Forelimb muscle (tissue), 1 donor: ENCODE measurements at places on chromosomes 2 and 18. TPM values are rescaled to one million over a fixed set of nuclear protein-coding genes. Genes with fewer than 3 reads are reported as not detected.
A peak's percentile ranks its signal among the peaks of the same experiment; 100 is the strongest.

DNA sequence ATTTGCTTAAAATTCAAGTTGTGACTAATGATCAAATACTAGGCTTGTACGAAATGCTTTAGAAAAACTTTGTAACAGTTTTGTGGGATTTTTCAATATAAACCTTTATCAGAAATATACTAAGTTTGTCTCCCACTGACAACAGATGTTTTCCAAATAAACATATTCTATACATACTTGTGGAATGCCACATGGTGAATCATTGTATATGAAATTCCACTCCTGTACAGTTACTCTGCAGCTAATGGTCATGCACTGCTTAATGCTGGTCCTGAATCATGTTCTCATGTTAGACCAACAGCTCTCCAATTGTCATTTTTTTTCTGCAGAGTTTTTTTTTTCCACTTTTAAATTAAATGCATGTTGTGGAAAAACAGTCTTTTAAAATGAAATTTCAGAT lies 90.1 kb downstream of the DPP4 start:
- DNase-seq: no peak

GRCh38 chr2:70349921-70350685 lies 48.2 kb upstream of the FAM136A start:
- no peak for DNase-seq

DNA sequence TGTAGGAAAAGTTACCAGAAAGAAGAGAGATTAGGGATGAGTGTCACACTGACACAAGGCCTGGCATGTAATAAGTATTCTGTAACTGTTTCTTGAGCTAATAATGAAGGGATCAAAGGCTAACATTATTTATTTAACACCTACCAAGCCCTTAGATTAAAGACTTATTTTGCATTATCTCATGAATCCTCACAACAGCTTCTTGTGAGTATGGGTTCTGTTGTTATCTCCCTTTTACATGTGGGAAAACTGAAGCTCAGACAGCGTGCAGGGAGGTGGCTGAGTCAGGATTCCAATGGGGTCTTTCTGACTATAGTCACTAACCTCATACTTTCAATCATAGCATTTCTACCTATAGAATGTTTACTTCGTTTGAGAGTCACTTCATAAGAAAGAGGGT lies 79.0 kb upstream of the PROKR1 start:
- no peak for DNase-seq

GRCh38 chr18:53657257-53657656 lies 567.2 kb downstream of the MBD2 start:
- DNase-seq: no peak

LDLRAD4 gene
- 9.3 TPM for polyA plus RNA-seq

IL36RN gene
- not detected for polyA plus RNA-seq

DNA sequence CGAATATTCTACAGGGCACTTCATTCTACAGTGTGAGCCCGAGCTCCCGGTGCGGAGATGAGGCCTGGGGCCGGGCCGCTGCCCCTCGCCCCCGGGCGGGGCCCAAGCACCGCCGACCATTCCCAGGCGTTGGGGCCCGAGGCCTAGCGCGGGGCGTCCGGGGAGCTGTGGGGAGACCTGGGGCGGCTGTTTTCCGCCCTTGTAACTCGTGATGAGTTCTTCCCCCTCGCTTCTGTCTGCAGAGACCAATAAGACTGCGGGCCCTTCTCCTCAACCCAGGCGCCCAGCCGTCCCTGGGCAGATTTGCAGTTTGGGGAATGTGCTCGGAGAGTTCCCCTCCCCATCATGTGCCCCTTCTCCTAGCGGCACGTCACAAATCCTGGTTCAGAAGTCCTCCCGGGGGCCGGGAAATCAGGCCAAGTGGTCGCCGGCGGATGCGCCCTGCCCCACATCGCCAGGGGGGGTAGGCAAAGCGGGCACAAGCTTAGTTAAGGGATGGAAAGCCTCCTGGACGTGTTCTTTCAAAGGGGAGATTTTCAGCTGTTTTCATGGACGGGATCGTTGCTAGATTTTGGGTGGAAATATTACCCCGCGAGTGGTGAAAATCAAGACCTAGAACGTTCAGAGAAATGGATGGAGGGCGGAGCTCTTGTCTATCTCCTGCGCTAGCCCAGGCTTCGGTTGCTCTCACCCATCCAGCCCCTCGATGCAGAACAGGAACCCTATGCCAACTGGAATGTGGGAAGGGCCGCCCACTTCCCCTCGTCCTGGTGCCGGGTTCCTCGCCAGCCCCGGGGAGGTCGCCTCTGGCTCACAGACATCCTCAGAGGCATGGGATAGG lies 18.8 kb upstream of the HAAO start:
- DNase-seq: no peak

TMEM200C gene
- polyA plus RNA-seq: 0.75 TPM

CTAGE1 gene
- polyA plus RNA-seq: not detected

SIX3 gene
- polyA plus RNA-seq: not detected

DNA sequence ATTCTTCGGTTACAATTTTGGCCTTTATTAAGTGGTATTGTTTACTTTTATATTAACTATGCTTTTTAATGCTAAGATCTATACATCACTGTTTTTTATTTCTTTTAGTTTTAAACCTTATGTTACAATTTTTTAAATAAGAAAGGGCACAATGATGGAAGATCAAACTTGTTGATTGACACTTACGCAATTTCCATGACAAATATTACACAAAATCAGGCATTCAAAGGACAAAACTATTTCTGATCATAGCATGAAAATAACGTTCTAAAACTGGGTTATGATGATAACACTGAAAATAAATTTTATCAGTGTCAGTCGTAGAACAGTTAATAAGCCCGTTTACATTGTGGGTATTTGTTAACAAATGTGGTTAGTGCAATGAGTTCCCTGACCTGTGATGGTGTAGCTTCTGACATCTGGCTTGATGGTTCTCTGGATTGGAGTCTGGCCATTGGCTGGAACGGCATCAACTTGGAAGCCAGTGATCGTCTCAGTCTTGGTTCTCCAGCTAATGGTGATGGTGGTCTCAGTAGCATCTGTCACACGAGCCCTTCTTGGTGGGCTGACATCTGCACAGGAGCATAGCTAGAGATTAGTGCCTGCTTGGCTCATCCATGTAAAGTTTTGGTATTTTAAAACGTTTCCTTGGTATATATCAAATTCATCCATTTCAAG lies 59.6 kb downstream of the FN1 start:
- DNase-seq: no peak

SERPINB3 gene
- polyA plus RNA-seq: not detected

GRCh38 chr2:240919786-240920782 lies 13.9 kb downstream of the CROCC2 start:
- no peak for DNase-seq

DNA sequence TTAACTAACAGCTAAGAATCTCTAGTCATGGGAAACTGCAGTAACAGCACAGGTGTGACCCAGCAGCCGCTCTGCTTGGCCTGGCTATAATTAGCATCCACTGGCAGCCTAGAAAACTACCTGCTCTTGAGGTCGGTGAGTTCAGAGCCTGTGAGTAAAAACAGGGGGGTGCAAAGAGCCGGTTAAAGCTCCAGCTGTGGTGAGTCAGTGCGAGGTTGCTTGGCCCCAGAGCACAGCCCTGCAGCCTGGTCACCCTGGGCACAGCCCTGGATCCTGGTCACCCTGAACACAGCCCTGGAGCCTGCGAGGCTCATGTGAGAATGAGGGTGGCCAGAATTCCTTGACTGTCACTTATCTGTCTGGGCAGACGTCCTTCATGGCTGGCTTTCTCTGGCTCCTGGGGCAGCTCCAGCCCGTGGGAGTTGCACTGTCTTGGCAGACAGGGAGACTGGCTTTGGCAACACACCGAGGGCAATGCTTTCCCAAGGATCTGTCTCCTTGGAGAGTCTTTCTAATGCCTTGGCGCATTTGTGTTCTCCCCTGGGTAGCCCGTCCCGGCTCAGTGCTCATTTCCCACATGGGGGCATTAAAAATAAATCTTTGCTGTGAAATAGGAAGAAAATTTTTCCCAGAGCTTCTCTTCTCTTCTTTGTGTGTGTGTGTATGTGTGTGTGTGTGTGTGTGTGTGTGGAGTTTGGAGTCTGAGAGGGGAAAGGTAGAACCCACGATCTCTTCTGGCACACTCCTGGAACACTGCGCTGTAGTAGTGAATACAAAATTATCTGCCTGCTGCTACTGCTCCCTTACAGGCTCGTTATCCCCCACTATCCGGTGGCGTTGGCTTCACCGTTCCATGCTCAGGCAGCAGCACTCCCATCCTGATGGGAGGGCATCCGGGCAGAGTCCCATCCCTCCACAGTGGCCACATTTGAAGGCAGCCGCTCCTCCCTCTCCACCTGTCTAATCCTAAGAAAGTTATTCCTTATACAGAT lies 250.2 kb upstream of the MEX3C start:
- no peak for DNase-seq

HTR2B gene
- polyA plus RNA-seq: 0.11 TPM

DNA sequence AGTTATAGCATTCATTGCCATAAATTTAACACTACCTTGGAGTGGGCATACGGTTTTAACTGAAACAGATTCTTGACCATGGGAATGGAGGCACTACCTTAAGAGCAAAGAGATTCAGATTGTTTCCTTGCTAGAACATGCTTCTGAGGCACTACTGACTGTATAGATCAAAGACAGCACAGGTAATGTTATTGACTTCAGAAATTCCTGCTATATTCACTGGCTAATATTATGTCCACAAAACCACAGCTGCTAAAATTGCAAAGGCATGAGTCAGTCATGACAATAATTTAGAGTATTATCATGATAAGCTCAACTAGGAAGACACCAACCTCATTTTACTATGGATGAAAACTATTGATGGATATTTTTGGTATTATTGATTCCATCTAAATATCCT lies 39.4 kb downstream of the SLC8A1 start:
- no peak for DNase-seq

DNA sequence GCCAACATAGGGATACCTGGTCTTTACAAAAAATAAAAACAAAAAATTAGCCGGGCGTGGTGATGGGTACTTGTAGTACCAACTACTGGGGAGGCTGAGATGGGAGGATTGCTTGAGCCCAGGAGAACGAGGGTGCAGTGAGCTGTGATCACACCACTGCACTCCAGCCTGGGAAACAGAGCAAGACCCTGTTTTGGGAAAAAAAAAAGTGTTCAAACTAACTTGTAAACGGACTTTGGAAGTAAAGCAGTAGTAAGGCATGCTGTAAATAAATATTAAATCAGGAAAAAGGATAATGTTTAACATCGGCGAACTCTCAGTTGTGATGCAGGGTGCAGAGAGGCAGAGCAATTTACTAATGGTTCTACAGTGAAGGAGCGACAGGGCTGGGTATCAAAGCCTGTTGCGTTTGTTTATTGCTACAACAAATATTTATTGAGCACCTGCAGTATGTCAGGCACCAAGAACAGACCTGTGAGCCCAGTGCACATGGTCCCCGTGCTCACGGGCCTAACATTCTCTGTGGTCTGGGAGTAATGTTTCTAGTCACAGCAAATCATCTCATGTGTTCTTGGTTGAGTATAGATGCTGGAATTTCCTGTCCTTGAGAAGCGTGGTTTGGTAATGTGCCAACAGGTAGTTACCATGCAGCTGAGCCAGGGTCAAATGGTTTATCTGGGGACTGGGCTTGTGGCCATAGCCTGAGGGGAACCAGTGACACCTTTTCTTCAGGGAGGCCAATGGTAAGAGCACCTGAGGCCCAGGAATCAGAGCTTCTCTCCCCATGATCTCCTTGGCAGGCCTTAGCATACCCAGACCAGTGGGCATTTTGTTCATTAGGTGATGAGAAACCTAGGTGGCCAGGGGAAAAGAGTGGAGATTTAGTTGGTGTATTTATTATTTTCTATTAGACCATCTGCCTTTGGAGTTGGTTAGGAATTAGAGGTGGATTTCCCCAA lies 27.9 kb upstream of the GREB1 start:
- DNase-seq: no peak

GRCh38 chr2:23380562-23381065 lies 4.4 kb upstream of the KLHL29 start:
- DNase-seq: no peak

DNA sequence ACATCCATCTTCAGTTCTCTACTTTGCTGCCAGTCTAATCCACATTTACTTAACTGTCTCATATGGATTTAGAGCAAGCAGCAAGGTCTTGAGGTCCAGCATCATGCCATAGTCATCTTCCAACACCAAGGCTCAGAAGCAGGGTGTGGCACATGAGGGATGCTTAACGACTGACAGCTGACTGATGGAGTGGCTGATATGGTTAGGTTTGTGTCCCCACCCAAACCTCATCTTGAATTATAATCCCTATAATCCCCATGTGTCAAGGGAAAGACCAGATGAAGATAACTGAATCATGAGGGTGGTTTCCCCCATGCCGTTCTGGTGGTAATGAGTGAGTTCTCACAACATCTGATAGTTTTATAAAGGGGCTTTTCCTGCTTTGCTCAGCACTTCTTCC lies 257.3 kb downstream of the NBAS start:
- no peak for DNase-seq

DNA sequence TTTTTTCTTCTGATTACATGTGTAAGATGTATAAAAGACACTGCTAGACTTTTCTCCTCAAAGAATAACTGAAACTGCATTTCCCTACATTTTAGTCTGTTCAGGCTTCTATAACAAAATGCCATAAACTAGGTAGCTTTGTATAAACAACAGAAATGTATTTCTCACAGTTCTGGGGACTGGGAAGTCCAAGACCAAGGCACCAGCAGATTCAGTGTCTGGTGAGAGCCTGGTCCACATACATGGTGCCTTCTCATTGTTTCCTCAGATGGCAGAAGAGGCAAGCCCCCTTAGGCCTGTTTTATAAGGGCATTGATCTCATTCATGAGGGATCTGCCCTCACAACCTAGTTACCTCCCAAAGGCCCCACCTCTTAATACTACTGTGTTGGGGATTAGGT lies 71.5 kb downstream of the MAPRE2 start:
- no peak for DNase-seq

DNA sequence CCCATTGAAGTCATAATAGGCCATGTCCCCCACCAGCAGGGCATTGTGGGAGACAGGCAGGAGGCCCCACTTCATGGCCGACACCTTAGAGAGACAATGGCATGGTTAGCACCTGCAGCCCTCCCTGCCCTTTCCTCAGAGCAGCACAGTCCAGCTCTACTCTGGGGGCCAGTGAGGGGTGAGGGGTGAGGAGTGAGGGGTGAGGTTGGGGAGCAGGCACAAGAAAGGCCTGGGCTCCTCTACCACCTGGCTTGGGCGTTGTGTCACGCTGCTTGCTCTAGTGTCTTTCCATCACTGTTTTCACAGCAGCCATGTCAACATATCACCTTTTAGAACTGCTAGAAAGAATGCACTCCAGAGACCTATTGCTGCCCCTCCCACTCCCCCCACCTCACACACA lies 77.2 kb downstream of the ADD2 start:
- DNase-seq: no peak

EIF2AK2 gene
- polyA plus RNA-seq: 18.6 TPM

CXCR1 gene
- not detected for polyA plus RNA-seq

- DNase-seq: no peak
These were observed 3.2 kb downstream of the STK17B start for GRCh38 chr2:196168181-196168580.

- DNase-seq: peak; percentile 14
These were observed 57.8 kb upstream of the KIF5C start for GRCh38 chr2:148817210-148817708.
